ENCODE measurements at places on chromosomes 2 and 18. TPM values are rescaled to one million over a fixed set of nuclear protein-coding genes. Genes with fewer than 3 reads are reported as not detected.

UGT1A3 gene
- total RNA-seq, result not detected

TMEM37 gene
- not detected for total RNA-seq

PRKAG3 gene
- not detected for total RNA-seq

KDSR gene
- total RNA-seq, result 38.5 TPM

GBX2 gene
- not detected for total RNA-seq

GAREM1 gene
- not detected for total RNA-seq

DSC1 gene
- not detected for total RNA-seq

INHBB gene
- total RNA-seq, result not detected

EFR3B gene
- total RNA-seq, result 0.98 TPM

All from natural killer cell treated with Interleukin-12 subunit alpha and Interleukin-12 subunit beta and Interleukin-15 and Interleukin-18, amount 100 ng/mL, for 72 hours (primary cell).